ENCODE measurements at places on chromosomes 1 and 21.

- no peak for DNase-seq
These were observed 47.5 kb downstream of the MRPL39 start for GRCh38 chr21:25559746-25560145.

GRCh38 chr21:33020558-33021100, 5.1 kb upstream of the OLIG2 start:
- no peak for DNase-seq

GRCh38 chr1:174447866-174448530, at the start of gene GPR52:
GPR52 (plus strand) TSS chr1:174447964; CDS start chr1:174448112, 148 bp downstream.
- DNase-seq, result no peak

- no peak for DNase-seq
These were observed 454.0 kb downstream of the PLPP3 start for GRCh38 chr1:56125316-56125715.

GRCh38 chr1:41382480-41383090, 21.4 kb downstream of the FOXO6 start:
- DNase-seq, result no peak

GRCh38 chr21:45862543-45863207, 118.9 kb upstream of the COL6A1 start:
- DNase-seq, result no peak

GRCh38 chr1:113389359-113389952, 859 bp upstream of the MAGI3 start:
- DNase-seq, result peak; percentile 15

DNA sequence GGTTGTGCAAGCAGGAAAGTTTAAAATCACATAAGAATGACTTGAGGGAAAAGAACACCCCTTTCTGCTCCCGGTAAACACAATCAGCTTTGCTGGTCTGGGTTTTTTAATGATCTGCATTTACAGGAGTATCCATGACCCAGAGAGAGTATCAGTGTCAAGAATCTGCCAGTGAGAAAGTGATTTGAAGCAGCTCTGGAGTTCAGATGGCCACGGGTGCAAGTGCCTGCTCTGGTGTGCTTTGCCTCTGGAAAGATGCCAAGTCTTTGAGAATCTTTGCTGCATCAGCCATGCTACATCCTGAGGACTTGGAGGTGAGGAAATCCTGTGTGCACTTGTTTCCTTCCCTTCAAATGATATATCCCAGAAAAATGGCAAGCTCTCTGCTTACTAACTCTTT, 18.6 kb upstream of the MYSM1 start:
- DNase-seq, result no peak

Data from thymus (tissue), 14 donors.